ENCODE measurements at places on chromosomes 7 and 10.

DNA sequence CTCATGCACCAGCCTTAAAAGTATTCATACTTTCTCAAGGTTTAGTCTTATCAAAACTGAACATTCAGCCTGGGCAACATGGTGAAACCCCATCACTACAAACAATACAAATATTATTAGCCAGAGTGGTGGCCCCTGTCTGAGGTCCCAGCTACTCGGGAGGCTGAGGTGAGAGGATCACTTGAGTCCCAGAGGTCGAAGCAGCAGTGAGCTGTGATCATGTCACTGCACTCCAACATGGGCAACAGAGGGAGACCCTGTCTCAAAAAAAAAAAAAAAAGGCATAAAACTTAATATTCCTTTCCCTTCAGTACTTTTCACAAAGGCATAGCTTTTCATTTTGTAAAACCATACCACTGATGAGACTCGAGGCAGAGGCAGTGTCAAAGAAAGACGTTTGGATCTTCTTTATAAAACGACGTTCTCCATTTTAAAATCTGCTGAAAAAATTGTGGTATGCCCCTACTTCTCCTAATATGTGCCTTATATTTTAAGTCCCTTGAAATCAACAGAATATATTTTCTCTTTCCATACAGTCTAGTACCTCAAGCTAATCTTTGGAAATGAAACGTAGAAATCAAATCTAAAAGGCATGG, 1.9 kb downstream of the NSUN6 start:
- no peak for DNase-seq

GRCh38 chr7:101690061-101690460, 61.0 kb upstream of the MYL10 start:
- no peak for DNase-seq

GRCh38 chr10:79905322-79906314, 43.3 kb downstream of the SFTPD start:
- peak; percentile 7 for DNase-seq

DNA sequence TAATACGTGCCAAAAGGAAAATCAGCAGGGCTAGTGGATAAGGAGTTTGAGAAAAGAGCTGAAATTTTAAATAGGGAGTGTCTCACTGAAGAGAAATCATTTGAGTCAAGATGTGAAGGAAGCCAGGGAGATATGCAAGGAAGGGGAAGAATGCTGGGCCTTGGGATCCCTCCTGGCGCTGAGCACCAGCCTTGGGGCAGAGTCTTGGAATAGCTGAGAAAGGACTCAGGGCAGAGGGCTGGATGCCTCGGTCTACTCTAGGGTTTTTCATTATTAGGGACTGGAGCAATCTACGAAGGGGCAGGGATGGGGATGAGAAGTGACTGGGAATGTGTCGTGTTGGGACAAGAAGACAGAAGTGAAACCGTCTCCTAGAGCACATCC, 484 bp downstream of the ZWINT start:
- DNase-seq, result no peak

GRCh38 chr10:97598407-97599271, 9.1 kb downstream of the C10orf62 start:
- no peak for DNase-seq

GRCh38 chr10:66803174-66803573, 122.7 kb upstream of the LRRTM3 start:
- DNase-seq, result no peak
